ENCODE measurements at places on chromosomes 2 and 18.
A peak's percentile ranks its signal among the peaks of the same experiment; 100 is the strongest.

DNA sequence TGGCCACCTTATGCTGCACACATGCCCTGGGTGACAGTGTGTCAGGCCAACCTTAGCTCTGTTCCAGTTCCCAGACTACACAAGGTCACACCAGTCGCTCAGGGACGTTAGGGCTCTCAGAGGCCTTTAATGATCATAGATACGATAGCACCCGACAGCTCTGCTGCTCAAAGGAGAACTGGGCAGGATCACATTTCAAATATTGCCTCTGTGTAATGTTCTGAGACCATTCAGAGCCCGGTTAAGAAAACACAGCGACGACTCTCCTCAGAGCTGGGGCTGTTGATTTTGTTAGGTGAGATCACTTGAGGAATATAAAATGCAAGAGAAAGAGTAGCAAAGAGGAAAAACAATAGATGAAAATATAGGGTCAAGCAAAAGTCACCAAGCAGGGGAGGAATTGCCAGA, 166.6 kb upstream of the TANK start:
- DNase-seq = no peak

GRCh38 chr2:189819297-189819704, 35.1 kb downstream of the PMS1 start:
- no peak for DNase-seq

GRCh38 chr2:224734949-224735348, 18.8 kb upstream of the CCDC195 start:
- DNase-seq = no peak

DNA sequence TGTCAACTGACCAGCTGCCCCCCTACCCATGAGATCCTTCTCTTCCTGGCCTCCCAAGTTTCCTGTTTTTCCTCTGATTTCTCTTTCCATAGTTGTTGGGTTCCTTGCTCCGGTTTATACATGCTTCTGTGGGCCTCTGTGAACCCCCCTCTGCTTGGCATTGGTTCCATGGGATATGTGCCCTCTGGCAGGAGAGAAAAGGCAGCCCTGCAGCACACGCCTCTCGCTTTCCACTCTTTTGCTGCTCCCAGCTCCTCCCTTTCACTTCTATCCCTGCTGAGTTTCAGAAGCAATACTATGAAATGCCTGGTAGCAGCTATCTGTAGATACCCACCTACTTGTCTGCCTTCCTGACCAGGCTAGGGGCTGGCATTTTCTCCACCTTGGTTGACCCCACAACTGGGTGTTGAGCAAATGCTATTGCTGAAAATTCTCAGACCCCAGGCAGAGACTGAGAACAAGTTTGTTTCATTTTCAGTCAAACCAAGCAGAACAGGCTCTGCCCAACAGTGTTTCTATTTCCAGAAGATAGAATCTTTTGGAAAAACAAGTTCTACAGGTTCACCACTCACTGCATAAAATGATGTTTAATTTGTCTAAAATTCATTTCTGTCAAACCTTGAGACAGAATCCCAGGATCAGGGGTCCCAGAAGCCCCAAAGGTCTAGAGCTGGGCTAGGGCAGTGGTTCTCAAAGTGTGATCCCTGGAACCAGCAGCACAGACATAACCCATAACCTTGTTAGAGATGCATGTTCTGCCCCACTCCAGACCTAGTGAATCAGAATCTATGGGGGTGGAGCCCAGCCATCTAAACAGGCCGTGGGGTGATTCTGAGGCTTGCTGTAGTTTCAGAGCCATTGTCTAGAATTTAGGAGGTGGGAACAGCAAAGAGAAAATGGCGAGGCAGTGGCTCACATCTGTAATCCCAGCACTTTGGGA, 13.4 kb downstream of the CAPG start:
- DNase-seq = no peak

DNA sequence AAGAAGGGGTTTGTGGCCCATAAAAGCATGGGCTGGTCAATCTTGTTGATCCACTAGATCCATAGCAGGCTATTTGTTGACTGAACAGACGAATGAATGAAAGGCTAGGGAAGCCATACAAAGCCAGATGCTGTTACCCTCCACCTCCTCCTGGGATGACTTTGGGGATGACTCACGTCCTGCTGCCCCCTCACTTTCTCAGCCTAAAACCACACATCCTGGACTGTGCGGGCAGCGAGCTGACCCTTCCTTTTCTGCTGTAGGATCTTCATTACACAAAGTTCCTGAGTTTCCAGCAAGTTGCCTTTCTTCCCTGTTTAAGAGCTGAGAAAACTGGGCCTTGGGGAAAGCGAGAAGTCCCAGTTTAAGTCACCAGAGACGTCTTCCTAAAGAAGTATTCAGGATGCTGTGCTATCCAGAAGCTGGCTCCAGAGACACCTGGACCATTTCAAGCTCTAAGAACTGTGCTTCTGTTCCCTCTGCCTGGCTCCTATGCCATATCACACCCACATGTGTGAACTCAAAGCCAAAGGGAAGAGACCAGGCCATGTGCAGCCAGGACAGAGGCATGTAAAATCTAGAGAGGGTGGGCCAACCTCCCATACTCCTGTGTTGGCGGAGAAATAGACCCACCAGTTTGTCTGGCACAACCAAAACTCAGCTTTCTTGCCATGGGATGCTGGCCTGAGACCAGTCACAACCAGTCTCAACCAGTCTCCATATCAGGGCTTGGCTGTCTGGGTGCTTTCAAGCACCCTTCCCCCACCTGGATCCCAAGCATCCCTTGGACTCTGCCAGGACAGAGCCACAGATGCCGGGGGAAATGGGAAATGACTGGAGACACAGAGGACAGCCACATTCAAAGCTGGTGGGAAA, 4.7 kb upstream of the SLC20A1 start:
- DNase-seq = peak; percentile 96

- DNase-seq = no peak
These were observed 43.0 kb upstream of the PLA2R1 start for GRCh38 chr2:160105366-160105765.

GRCh38 chr18:9081940-9082339, 20.6 kb upstream of the NDUFV2 start:
- DNase-seq = no peak

All from HS-27A (cell line).